Activated CD4-positive, alpha-beta memory T cell treated with anti-CD3 and anti-CD28 coated beads for 36 hours (primary cell): ENCODE measurements at places on chromosomes 6 and 20. TPM values are rescaled to one million over a fixed set of nuclear protein-coding genes. Genes with fewer than 3 reads are reported as not detected.

- H3K27me3 ChIP-seq, result no peaks in the 10 kb centered on the region
- no peaks in the 10 kb centered on the region for H3K36me3 ChIP-seq
- H3K4me3 ChIP-seq, result no peak overlapping the region
- no peaks in the 10 kb centered on the region for H3K4me1 ChIP-seq
- H3K27ac ChIP-seq, result no peak overlapping the region
Measured at GRCh38 chr20:34843421-34843820, 18.0 kb upstream of the NCOA6 start.

GRCh38 chr6:79377888-79378348 lies 143.4 kb upstream of the HMGN3 start:
- H3K36me3 ChIP-seq, result no peaks in the 10 kb centered on the region
- H3K4me3 ChIP-seq, result no peak overlapping the region
- H3K4me1 ChIP-seq, result no peaks in the 10 kb centered on the region
- DNase-seq, result no peak

DNA sequence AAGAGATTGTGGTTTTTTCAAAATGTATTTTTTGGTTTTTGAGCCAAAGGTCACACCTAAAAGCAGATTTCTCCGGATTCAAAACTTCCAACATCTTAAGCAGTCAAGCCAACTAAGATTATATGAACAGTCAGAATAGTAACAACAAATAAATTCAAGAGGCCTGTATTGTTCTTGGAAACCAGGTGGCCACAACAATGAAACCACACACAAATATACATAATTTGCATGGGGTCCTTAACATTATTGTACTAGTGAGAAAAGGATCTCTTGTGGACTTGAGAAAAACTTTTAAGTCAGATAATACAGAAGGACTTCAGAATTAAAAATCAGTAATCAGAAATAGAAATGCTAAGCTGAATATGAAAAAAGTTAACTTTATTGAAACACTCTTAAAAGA lies 40.6 kb downstream of the NOL7 start:
- no peak overlapping the region for H3K27ac ChIP-seq
- DNase-seq, result no peak
- peaks cover 23% of the 10 kb centered on the region for H3K4me1 ChIP-seq
- no peaks in the 10 kb centered on the region for H3K27me3 ChIP-seq
- H3K36me3 ChIP-seq, result peaks cover 11% of the 10 kb centered on the region
- H3K4me3 ChIP-seq, result no peak overlapping the region

DNA sequence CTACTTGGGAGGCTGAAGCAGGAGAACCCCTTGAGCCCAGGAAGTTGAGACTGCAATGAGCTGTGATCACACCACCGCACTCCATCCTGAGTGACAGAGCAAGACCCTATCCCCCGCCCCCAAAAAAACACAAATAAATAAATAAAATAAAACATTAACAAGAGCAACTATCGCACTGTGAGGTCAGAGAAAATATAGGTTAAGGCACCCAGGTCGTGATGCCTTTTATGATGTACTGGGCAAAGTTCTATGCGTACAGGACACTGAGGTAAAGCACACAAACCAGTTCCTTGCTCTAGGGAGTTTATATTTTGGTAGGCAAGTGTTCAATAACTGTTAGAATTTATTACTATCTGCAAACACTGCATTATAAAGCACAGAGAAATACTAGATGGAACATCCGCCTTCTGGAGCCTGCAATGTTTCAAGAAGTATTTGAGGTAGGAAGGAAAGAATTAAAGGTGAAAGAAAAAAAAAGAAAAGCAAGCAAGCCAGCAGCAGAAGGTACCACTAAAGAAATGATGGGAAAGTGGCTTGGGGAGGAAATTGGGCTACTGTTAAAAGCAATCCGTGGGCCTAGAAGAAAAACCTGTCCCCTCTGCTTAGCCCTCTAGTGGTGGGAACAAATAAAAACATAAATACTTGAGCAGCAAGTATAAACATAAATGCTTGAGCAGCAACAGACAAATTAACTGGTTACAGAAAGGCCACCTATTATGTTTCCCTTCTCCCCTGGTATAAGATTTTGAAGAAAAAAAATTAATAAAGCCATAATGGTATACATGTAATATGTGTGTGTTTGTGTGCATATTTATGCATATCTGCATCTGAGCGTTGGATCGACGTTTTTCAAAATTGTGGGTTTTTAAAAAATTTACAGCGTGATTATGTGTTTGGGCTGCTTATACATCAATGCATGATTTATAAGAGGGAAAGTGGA lies 128.0 kb downstream of the PHACTR1 start:
- H3K4me3 ChIP-seq, result no peak overlapping the region
- H3K27ac ChIP-seq, result no peak overlapping the region
- peaks cover 3% of the 10 kb centered on the region for H3K27me3 ChIP-seq

- peaks cover 1% of the 10 kb centered on the region for H3K27me3 ChIP-seq
- DNase-seq, result no peak
Measured at GRCh38 chr6:131041814-131042213, 21.2 kb downstream of the EPB41L2 start.

DNA sequence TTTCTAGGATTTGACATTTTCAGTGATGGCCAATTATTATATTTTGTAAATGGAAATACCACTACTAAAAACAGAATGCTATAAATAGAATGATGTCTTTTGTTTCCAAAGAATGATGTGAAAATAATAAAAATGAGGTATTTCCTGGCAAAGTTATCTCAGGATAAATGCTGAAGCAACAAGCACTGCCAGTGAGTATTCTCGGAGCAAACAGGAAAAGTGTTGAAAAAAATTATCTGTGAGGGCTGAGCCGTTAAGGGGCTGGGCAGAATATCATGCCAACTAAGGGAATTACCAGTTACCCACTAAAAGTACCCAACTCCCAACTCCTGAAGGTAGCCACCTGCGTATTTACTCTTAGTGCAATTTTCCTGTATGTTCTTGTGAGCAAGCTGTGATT lies 23.6 kb upstream of the SCAF8 start:
- H3K36me3 ChIP-seq, result no peaks in the 10 kb centered on the region
- no peak overlapping the region for H3K4me3 ChIP-seq
- H3K27me3 ChIP-seq, result peaks cover 9% of the 10 kb centered on the region
- H3K4me1 ChIP-seq, result no peaks in the 10 kb centered on the region
- DNase-seq, result no peak

The NCOA7 gene
- 43.4 TPM for total RNA-seq
